ENCODE measurements at places on chromosomes 16 and 17. TPM values are rescaled to one million over a fixed set of nuclear protein-coding genes. Genes with fewer than 3 reads are reported as not detected.

Gene PRSS33
- total RNA-seq, result not detected

Gene AATK
- 0.64 TPM for total RNA-seq

Gene ACSM5
- total RNA-seq, result not detected

Gene OR1A1
- not detected for total RNA-seq

Gene FZD2
- 36.5 TPM for total RNA-seq

Gene HNF1B
- total RNA-seq, result 18.7 TPM

Gene CBX2
- total RNA-seq, result 16.3 TPM

Gene MMP28
- total RNA-seq, result 7.3 TPM

Gene MED9
- 18.7 TPM for total RNA-seq

Gene MLLT6
- total RNA-seq, result 21.9 TPM

Gene HLF
- 0.14 TPM for total RNA-seq

Gene GPR142
- total RNA-seq, result not detected

Gene CSH1
- not detected for total RNA-seq

Gene TMIGD1
- not detected for total RNA-seq

Gene SNF8
- 318 TPM for total RNA-seq

Gene CACNG5
- not detected for total RNA-seq

Gene CCDC47
- total RNA-seq, result 149 TPM

Gene C16orf54
- not detected for total RNA-seq

Gene SOX15
- total RNA-seq, result 0.26 TPM

Gene RSAD1
- 30.5 TPM for total RNA-seq

Gene CDR2L
- 75.0 TPM for total RNA-seq

Gene ST6GALNAC2
- 0.58 TPM for total RNA-seq

Gene RASL10B
- total RNA-seq, result 0.15 TPM

Gene KRTAP2-3
- total RNA-seq, result 0.20 TPM

Gene NPIPB13
- total RNA-seq, result 2.7 TPM

Gene NPB
- total RNA-seq, result 0.59 TPM

Gene BEAN1
- total RNA-seq, result 5.4 TPM

Gene CD300LB
- total RNA-seq, result 0.03 TPM

Gene RABEP1
- 39.5 TPM for total RNA-seq

Gene SKAP1
- not detected for total RNA-seq

Gene HOXB9
- 7.1 TPM for total RNA-seq

Gene TMEM114
- total RNA-seq, result not detected

Gene FNDC8
- total RNA-seq, result 0.07 TPM

Gene KRT24
- total RNA-seq, result not detected

Gene BMERB1
- 75.1 TPM for total RNA-seq

Gene PTX4
- not detected for total RNA-seq
